ENCODE measurements at places on chromosomes 1 and 21.

DNA sequence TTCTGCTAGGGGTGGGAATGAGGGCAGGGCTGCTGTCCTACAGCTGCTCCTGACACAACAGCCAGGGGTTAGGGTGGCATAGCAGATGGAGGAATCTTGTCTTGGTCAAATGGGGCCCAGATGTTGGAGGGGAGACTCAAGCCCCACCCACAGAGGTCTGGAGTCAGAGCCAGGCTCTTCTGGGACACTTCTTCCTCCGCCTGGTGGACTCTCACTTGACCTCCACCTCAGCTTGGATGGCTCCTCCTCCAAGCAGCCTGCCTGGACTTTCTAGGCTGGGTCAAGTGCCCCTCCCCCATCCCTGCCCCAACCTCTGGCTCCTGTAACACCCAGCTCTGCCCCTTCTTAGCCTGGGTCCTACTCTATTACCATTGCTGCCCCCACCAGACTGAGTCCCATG, 35.5 kb downstream of the EPHA2 start:
- no peak for DNase-seq

DNA sequence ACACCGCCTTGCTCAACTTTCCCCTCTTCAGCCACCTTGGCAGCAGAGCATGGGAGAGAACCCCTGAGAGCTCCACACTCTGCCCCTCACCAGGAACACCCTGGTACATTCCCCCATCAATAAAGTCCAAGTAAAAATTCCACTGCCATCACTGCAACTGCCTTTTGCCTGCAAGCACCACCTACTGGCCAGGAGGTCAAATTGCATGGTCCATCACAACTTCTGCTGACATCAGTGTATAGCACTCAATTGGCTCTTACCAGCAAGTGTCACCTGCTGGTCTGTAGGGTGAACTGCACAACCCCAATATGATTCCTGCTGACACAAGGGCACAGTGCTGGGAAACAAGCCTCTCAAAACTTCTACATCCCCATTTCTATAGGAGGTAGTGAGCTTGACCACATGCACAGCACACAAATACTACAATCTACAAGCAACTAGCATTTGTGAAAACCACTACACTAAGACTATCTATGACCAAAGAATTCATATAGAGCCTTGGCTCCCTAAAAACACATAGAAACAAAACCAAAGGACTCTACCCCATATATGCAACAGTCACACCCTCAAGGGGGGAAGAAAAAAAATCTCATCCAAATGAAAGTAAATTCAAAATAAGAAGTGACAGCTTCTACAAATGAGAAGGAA, 69.2 kb downstream of the FASLG start:
- no peak for DNase-seq

DNA sequence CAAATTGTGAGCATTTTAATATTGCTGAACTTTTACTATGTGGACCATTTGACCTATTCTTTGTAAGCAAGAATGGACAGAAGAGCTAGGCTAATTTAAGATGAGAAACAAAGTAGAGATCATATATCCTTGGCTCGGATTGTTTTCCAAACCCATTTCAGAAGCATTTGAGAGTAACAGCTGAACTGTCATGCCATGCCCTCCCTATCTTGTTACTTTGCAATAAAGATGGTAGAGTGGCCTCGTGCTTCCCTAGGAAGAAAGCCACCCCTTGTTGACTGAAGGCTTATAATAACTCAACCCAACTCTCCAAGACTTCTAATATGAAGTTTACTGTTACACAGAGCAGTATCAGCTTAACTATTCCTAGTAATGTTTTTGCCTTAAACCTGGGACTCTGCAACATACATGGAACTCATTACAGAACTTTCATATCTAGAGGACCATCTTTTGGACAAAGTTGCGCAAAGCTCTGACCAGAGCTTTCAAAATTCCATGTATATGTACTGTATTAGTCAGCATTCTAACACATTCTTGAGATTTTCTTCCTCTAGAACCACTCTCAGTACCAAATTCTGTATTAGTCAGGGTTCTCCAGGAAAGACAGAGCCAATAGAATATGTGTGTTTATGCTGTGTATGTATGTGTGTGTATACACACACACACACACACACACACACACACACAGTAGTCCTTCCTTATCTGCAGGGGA, 68.7 kb downstream of the ADAMTS1 start:
- DNase-seq = no peak

GRCh38 chr1:79660129-79660528, 653.6 kb upstream of the ADGRL4 start:
- no peak for DNase-seq

DNA sequence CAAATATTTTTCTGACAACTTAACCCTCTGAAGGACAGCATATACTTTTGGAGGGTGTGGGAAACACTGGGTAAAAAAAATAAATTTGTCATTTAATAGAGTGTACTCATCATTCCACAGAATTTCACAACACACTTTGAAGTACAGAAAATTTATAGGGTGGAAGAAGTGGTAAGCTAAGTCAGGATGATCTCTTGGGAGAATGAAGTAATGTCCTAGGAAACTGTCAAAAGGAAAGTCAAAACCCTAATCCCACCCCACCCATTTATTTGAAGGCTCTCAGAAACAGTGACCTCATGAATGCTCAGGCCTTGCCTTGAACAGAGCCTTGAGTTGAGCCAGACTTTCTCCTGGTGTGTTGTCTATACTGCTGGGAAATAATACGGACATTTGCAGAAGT, 7.3 kb upstream of the UAP1 start:
- DNase-seq = no peak

DNA sequence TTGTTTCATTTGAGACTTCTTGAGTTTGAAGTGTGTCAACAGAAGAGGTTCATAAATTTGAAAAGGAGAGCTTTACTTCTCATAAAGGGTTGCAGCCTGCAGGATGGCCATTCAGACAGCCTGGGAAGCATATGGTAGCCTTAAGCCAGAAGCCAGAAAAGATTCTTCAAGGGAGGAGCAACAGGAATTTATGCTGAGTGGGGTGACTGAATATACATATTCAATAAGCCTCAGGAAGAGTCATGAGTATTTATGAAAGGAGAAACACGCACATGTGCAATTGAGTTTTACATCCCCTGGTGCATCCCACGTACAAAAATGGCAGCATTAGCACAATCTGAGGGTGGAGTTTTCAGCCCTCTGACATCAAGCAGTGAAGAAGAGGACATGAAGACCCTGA, 290.2 kb downstream of the KCTD3 start:
- no peak for DNase-seq

GRCh38 chr1:153956997-153957715, 1.3 kb downstream of the CRTC2 start:
- no peak for DNase-seq

GRCh38 chr1:109847251-109847650, 63.4 kb upstream of the CSF1 start:
- DNase-seq = no peak

- no peak for DNase-seq
These were observed 89.3 kb downstream of the ASH1L start for GRCh38 chr1:155473151-155473821.

GRCh38 chr1:1603671-1604373, 3.9 kb upstream of the FNDC10 start:
- no peak for DNase-seq

DNA sequence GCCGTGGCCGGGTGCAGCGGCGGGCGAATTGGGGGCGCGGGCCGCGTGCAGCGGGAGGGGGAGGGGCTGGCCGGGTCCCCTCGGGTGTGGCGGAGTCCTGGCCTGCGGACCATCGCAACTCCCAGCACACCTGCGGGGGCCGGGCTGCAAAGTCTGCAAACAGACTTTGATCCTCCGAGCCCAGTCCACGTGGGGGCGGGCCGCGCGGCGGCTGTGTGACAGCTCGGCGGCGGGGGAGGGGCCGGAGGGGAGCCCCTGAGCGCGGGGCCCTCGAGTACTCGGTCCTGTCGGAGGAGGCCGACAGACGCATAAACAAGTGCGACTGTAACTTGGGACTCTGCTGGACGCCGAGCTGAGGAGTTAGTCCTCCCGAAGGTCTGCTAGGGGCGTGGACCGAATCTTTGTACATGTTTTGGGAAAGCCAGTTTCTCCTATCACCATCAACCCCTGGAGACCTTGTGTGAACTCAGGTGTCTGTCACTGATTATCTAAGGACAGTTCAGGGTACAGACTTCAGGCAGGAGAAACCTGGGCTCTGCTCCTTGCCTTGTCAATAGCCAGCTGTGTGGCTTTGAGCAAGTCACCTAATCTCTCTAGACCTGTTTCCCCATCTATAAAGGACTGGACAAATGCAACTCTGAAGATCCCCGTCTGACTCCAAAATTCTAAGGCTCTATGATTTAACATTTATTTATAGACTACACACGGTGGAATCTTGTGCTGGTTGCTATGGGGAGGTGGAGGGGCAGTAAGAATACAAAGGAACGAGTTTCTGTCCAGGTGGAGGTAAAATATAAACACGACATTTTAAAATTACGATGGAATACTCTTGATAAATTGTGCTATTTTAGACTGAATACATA, 710 bp upstream of the SLC30A1 start:
- DNase-seq = peak; percentile 76

- no peak for DNase-seq
These were observed 53.4 kb downstream of the ZBTB18 start for GRCh38 chr1:244104309-244105060.

- DNase-seq = no peak
These were observed 74.3 kb downstream of the CEP350 start for GRCh38 chr1:180028864-180029263.

DNA sequence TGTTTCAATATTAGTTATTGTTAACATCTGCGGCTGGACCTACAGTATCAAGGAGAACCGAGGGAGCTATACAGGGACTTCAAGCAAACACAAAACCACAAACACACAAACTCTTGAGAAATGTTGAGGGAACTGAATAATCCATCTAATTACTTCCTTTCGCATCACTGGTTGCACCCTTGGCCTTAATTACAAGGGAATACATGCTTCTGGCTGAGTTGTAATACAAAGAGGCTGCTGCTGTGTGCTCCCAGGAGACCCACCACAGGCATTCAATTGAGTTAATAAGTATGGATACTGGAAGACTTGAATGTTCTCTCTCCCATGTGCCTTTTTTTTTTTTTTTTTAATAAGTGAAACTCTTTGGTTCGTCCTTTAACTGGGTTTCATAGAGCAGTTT, 16.8 kb upstream of the SMYD2 start:
- no peak for DNase-seq

DNA sequence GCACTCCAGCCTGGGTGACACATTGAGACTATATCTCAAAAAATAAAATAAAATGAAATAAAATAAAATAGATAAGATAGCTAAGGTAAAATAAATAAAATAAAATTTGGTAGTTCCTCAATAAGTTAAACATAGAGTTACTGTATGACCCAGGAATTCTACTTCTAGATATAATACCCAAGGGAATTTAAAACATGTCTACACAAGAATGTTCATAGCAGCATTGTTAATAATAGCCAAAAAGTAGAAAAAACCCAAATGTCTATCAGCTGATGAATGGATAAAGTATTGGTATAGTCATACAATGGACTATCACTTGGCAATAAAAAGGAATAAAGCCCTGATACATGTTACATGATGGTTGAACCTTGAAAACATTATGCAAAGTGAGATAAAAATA, 47.8 kb downstream of the CEP350 start:
- DNase-seq = no peak

DNA sequence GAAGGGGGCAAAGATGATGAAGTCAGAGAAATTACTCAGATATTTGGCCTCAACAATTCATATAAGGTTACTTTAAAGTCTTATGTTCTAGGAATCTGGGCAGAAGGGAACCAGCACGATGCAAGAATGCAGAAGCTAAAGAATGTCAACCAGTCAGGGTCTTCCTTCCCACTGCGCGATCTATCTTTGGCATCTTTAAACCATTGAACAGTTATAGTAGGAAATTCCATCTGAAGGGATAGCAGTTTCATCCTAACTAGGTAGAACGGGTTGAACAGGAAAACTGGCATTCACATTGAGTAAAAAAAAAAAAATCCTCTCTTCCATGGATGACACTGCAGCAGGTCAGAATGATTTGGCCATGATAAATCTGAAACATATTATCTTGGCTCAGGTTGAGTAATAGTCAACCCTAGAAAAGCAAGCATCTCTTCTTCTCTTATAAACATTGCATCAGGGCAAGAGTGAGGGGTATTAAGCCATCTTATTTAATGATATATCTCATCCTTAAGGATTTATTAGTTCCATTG, 6.3 kb downstream of the CRCT1 start:
- no peak for DNase-seq

GRCh38 chr1:94553323-94553730, 11.8 kb upstream of the F3 start:
- no peak for DNase-seq

GRCh38 chr1:68959461-68960030, 462.7 kb upstream of the DEPDC1 start:
- DNase-seq = no peak

GRCh38 chr1:33735624-33736023, 128.3 kb upstream of the HMGB4 start:
- peak; percentile 25 for DNase-seq

DNA sequence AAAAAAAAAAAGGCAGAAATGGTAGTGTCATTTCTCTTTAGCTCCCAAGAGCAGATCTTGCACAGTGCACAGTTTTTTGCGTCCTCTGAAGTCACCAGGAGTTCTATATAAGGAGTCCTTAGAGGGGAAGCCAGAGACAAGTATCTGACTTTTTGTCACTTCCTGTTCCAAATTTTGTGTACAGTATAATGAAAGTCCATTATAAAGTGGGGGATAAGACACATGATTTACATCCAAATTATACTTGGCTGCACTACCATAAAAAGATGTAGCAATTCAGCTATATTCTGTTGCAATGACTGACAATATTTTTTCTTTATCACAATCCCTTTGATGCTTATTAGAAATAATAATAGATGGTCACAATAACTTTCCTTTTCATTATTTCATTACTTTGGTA, 1276.9 kb upstream of the ADGRL2 start:
- no peak for DNase-seq

GRCh38 chr1:180816132-180816531, 96.6 kb upstream of the KIAA1614 start:
- DNase-seq = no peak

DNA sequence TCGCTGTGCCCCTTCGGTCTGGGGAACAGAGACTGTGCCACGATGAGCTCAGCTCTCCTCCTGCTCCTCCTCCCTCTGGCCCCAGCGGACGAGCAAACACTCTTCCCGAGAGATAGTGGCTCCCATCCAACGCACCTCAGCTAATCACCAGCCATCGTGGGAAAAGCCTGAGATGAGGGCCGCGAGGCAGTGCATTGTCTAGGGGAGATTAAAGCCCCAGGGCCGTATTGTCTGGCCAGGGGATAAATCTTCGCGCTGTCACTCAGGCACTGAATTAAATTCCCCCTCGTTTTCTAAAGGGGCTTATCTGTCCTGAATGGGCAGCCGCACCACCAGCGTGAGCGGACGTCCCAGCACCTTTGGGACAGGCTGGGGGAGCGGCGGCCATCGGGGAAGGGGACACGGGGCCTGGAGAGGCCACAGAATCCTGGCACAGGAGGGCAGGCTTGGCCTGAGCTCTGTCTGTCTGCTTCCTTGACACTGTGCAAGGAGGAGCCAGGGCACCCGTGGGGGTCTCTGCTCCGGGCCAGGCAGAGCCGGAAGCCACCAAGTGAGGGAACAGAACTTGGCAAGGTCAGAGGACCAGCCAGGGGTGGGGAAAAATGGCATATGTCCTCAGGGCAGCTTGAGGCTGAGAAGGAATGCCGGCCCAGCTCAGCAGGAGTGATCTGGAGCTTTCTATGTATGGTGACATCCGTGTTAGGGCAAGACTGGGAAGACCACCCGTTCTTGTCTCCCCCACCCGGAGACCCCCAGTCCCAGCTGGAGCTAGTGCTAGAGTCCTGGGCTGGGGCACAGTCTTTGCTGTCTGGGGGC, 32.3 kb downstream of the PRDM16 start:
- DNase-seq = peak; percentile 61

- no peak for DNase-seq
These were observed 4.0 kb upstream of the IFI16 start for GRCh38 chr1:159005676-159006075.

GRCh38 chr1:234494049-234494448, 15.1 kb upstream of the TARBP1 start:
- no peak for DNase-seq

Data from NCI-H1092 treated with DMSO at 0.1 percent for 48 hours (cell line).